Stimulated activated CD4-positive, alpha-beta T cell treated with anti-CD3 and anti-CD28 coated beads, Interleukin-12 subunit alpha, Interleukin-12 subunit beta, amount 100 ng/mL, for 48 hours (primary cell): ENCODE measurements at places on chromosomes 13 and 19.

DNA sequence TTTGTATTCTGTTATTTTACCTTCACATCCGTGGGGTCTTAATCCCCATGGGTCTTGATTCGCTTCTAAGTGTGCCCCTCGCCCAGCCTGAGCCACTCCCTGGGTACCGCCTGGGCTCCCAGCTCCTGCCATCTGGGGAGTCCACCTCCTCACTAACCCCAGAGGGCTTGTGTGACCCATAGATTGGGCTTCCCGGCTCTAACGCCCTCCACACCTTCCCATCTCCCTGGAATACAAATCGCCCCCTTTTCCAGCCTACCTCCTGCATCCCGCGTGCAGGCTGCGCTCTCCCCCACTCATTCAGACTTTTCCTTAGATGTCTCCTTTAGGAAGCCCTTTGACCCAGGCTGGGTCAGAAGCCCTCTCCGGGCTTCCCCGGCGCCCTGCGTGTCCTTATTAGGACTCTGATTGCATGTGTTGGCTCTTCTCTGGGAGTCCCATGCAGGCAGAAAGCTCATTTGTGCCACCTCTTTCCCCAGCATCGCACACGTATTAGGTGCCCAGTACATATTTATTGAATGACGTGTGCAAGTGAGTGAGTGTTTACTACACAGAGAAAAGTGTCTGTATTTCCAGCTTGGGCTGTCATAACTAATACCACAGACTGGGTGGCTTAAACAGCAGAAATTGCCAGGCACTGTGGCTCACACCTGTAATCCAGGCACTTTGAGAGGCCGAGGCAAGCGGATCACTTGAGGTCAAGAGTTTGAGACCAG is 757 bp downstream of the CCDC124 start:
- DNase-seq: no peak

DNA sequence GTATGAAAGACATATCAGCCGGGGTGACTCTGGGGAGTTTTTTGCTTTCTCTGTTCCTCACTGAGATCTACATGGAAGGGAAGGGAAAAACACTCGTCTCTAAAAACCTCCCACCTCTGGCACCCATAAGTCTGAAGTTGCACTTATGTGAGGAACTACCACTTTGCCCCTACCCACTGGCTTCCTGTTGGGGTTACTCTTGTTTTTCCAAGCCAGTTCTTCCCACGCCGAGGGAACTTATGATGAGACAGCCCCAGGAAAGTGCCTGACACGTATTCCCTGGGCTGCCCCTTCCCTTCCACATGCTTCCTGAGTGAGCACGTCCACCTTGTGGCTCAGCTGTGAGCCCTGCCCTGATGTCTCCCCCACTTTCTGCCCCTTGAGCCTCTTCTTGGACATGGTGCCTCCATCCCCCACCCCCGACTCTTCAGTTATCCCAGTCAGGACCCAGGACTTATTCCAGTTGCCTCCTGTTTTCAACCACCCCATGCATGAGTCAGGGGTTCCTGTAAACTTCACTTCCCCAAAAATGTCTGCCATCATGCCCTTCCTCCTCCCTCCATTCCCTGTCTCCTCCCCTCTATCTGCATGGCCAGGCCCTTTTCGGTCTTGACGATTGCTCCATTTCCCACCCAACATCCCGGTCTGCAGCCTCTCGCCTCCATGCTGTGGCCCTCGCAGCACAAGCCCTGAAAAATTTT is 5.1 kb upstream of the SIGLEC7 start:
- no peak for DNase-seq

DNA sequence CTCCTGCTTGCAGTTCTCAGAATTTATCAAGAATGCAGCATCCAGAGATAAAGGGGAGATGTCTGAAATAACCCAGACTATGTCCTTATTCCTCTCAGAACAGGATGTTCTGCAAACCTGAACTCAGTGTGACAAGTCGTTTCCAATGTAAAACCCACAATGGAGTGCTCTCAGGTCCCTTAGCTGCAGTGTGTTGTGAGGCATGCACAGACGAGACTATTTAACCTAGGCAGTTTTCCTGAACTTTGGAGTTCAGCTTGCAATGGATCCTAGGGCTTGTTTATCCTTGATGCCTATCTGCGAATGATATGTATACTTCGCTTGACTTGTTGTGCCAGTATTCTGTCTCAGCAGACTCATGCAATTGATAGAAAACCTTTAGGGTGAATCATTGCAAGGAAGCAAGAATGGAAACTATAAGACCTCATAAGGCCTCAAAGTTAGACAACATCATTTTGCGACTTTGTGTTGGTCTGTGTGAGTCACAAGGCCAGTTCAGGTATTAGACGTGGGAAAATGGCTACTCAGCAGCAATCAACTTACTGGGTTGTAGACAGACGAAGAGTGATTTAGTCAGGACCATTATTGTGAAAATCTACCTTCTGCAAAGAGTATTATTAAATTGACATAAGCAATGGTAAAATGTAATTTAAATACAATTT is 2439.9 kb upstream of the PCDH20 start:
- DNase-seq: no peak

GRCh38 chr19:47247308-47247990 is 8.9 kb upstream of the CCDC9 start:
- peak; percentile 77 for DNase-seq

DNA sequence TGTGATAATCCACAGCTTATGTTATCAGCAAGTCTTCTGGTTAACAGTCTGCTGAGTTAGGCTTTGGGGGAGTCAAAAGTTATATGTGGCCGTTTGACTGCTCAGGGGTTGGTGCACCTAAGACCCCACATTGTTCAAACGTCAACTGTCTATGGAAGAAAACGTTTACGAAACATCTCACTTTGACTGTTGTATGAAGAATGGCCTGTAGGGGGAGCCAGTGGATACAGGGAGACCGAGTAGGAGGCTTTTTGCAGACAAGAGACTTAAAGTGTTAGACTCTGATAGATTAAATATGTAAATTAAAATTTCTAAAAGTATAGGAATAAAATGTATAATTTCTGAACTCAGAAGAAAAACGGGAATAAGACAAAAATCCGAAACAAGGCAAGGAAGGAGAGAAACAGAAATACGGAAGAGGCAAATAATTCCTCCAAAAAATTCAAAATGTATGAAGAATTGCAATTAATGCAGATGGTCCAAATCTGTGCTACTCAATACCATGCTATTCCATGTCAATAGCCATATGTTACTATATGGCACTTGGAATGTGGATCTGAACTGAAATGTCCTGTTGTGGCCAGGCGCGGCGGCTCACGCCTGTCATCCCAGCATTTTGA is 37.8 kb downstream of the TNFSF14 start:
- peak; percentile 74 for DNase-seq

DNA sequence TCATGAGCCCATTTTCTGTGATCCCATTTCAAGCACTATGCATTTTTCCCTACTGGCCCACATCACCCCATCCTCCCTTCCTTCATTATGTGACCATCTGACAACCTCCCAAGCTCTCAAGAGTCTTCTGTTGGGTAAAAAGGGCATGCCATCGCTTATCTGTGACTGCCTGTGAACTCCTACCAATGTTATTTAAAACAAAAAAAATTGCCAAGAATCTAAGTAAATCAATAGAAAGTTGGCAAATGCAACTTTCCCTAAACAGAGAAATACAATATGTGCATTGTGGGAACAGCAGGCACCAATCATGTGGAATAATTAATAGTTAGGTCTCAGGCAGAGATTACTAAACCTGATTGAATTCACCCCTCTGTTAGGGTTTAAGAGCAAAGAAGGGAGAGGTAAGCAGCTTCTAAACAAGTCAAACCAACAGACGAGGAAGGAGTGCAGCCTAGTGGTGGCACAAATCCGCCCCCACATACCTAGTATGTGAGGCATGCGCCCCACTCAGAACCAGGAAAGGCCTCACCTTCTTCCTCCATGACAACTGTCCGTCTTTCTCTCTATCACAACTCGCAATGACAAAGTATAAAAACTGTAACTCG is 29.8 kb downstream of the DZIP1 start:
- DNase-seq: no peak

- DNase-seq: no peak
Measured at GRCh38 chr13:114025714-114026431, 52.0 kb upstream of the C13orf46 start.

DNA sequence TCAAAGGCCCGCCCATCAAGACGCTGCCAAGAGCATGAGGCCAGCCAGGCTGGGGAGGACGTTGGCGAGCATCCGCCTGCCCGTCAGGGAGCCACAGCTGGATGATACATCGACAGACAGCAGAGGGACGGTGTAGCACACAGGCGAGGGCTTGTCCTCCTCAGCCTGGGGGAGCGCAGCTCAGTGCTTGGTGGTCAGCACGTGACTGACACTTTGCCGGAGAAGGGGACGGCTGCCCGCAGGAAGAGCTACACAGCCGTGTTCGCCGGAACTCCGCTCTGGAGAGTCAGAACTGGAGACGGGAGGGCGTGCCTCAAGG is 34.1 kb downstream of the CSNK1G2 start:
- no peak for DNase-seq

- no peak for DNase-seq
Measured at GRCh38 chr13:113074401-113074800, 31.2 kb upstream of the F7 start.

- no peak for DNase-seq
Measured at GRCh38 chr13:81639984-81640582, 1299.2 kb upstream of the SPRY2 start.

GRCh38 chr19:3695986-3696659 is 4.1 kb downstream of the PIP5K1C start:
- no peak for DNase-seq

DNA sequence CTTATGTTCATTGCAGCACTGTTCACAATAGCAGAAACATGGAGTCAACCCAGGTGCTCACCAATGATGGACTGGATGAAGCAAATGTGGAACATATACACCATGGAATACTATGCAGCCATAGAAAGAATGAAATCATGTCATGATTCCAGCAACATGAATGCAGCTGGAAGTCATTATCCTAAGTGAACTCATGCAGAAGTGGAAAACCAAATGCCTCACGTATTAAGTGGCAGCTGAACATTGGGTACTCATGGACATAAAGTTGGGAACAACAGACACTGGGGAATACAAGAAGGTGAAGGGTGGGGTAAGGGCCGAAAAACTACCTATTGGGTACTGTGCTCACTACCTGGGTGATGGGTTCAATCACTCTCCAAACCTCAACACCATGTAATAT is 915.9 kb downstream of the UQCRFS1 start:
- no peak for DNase-seq

DNA sequence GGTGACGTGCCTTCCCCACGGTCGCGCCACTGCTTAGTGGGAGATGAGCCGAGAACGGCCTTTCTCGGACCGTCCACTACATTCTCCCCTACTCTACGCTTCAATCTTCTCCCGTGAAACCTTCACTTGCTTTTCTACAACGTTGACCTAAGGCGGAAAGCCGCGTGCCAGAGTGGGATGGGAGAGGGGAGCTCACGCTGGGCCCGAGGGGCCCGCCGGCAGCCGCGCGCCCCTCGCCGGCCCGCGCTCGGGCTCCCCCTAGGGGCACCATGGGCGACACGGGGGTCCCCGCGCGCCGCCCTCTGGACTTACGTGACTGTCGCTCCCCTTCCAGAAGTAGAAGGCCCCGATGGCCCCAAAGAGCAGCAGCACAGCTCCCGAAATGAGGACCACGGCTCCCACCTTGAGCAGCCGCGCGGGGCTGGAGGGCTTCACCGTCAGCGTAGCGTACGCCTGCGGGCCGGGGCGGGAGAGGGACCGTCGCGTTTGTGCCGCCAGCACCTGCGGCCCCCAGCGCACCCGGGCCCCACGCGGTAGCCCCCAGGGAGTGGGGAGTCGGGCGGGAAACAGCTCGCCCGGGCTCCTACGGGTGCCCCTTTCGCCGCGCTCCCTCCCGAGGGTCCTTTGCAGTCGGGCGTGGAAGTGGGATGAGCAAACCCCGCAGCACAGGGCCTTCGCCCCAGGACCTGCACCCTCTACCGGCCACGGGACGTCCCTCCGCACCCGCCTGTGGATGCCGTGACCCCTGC is 727 bp downstream of the CNMD start:
- DNase-seq: no peak

GRCh38 chr13:34608331-34608730 is 333.7 kb upstream of the NBEA start:
- no peak for DNase-seq

GRCh38 chr13:106098778-106099177 is 436.7 kb downstream of the EFNB2 start:
- DNase-seq: no peak

GRCh38 chr13:31765138-31765785 is 25.9 kb downstream of the RXFP2 start:
- no peak for DNase-seq

DNA sequence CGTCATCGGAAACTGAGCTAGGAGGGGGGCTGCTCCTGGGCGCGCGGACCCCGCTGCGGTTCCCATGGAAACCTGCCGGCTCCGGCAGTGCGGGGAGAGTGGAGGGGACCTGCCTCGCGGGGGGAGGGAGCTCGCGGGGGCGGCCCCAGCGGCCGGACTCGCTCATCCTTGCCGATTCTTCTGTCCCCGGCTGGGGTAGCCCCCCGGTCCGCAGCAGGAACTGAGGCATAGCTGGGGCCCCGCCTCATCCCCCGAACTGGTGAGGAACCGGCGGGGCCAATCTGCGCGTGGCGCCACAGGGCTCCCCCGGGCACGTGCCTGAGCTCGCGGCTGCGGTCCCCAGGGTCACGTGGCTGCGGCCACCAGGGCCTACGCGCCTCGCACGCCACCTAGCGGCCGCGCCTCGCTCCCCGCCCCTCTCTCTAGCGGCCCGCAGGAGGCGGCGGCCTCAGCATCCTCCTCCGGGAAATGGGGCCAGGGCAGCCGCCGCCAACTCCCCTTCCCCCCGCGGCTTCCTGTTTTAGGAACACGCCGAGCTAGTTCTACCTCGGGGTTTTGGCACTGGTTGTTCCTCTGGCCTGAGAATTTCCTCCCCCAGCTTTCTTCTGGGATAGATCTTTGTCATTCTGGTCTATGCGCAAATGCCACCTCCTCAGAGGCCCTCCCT is 1.7 kb upstream of the ELAVL3 start:
- peak; percentile 77 for DNase-seq

- DNase-seq: no peak
Measured at GRCh38 chr19:58560007-58560887, 1.8 kb upstream of the UBE2M start.
